NCI-H510A treated with DMSO at 0.1 percent for 48 hours (cell line): ENCODE measurements at places on chromosomes 12 and 14.

- no peak for DNase-seq
Measured at GRCh38 chr12:89970722-89971121, 262.1 kb upstream of the ATP2B1 start.

DNA sequence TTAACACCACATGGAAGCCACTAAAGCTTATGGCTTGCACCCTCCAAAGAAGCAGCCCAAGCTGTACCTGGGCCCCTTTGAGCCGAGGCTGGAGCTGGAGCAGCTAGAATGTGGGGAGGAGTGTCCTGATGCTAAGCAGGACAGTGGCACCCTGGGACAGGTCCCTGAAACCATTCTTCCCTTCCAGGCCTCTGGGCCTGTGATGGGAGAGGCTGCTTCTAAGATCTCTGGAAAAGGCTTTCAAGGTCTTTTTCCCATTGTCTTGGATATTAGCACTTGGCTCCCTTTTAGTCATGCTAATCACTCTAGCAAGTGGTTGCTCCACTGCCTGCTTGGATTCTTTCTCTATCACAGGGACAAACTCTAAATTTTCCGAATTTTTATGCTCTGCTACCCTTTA, 40.9 kb downstream of the OSBPL8 start:
- DNase-seq: no peak

GRCh38 chr14:35362911-35363374, 41.6 kb downstream of the NFKBIA start:
- no peak for DNase-seq

DNA sequence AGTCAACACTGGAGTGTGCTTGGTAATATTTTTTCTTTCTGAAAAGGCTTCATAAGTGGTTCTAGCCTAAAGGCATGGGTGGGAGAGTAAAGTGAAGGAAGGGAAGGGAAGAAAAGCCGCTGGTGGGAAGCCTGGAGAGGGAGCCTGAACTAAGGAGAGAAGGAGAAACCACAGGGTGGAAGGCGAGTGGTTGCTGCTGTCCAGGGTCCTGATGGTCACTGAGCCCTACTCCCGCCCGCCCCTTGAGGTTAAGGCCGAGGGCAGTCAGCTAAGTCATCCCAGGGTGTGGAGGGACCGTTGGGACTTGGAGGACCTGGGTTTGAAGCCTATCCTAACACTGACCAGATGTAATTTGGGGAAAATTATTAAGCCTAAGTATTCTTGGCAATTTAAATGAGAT, 189.1 kb downstream of the PIWIL1 start:
- no peak for DNase-seq
